Karpas-422 (cell line): ENCODE measurements at places on chromosomes 3 and 15. TPM values are rescaled to one million over a fixed set of nuclear protein-coding genes. Genes with fewer than 3 reads are reported as not detected.

GRCh38 chr3:36482256-36482655 lies 102.0 kb downstream of the STAC start:
- no peak for DNase-seq

- DNase-seq = no peak
Observed at GRCh38 chr3:46858456-46858855, 4.8 kb downstream of the MYL3 start.

Gene SAMMSON
- 0.18 TPM in 1 of 2 replicates, not detected in the other for total RNA-seq

DNA sequence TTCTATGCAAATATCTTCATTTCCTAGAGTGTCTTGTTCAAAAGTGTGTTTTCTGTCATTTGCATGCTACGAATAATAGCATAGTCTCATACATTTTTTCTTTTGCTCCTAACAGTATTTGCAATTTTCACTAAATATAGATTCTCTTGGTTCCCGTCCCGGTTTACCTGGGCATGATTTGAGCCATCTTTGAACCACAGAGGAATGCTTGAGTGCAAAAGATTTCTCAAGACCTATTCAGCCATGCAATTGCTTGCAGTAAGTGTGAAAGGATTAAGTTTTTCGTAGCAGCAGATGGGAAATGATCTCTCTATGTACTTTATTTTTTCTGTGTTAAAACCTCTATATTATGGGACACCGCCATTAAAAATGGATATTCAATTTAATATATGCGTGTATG lies 733.0 kb downstream of the ZPLD1 start:
- DNase-seq = peak; percentile 42

GRCh38 chr3:183099026-183099837 lies at the start of gene MCCC1:
Gene MCCC1, minus strand, starts transcription at chr3:183099496. Its CDS starts 56 bp downstream, at chr3:183099440.
- DNase-seq = peak; percentile 100
